Activated CD4-positive, alpha-beta memory T cell treated with anti-CD3 and anti-CD28 coated beads, Interleukin-2, amount 10 ng/mL, durations not matched to agents 7 days and 5 days (primary cell): ENCODE measurements at places on chromosomes 3 and 15. TPM values are rescaled to one million over a fixed set of nuclear protein-coding genes. Genes with fewer than 3 reads are reported as not detected.

GRCh38 chr15:70494852-70495571, 268.3 kb downstream of the UACA start:
- peaks cover 8% of the 10 kb centered on the region for H3K36me3 ChIP-seq
- peaks cover 54% of the 10 kb centered on the region for H3K4me1 ChIP-seq
- peaks cover 83% of the 10 kb centered on the region for H3K27me3 ChIP-seq
- H3K4me3 ChIP-seq = no peak overlapping the region

- peaks cover 7% of the 10 kb centered on the region for H3K36me3 ChIP-seq
- peaks cover 43% of the 10 kb centered on the region for H3K4me1 ChIP-seq
- no peak overlapping the region for H3K27ac ChIP-seq
- DNase-seq = no peak
- peaks cover 6% of the 10 kb centered on the region for H3K27me3 ChIP-seq
- H3K4me3 ChIP-seq = no peak overlapping the region
These were observed 3.8 kb upstream of the CRYBG3 start for GRCh38 chr3:97817965-97818364.

DNA sequence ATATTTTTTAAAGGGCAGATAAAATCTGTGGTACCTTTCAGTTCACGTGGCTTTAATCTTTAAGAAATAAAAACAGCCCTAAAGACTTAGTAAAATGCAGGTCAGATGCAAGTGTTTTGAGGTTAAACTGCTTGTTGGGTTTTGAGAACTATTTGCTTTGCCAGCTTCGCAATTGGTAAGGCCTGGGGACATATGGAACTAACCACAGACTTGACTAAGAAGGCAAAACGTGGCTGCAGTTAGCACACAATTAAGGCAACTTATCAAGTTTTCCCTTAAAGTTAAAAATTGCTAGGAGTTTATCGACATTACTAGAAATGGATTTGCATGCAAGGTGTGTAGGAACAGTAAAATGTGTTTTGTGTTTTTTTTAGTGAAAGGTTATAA, 206.9 kb downstream of the ZNF385D start:
- no peak for DNase-seq
- no peaks in the 10 kb centered on the region for H3K4me1 ChIP-seq
- H3K4me3 ChIP-seq = no peak overlapping the region
- H3K27me3 ChIP-seq = no peaks in the 10 kb centered on the region

GRCh38 chr3:158683230-158683962, 10.9 kb upstream of the LXN start:
- no peak overlapping the region for H3K4me3 ChIP-seq
- no peaks in the 10 kb centered on the region for H3K27me3 ChIP-seq
- no peak for DNase-seq
- H3K27ac ChIP-seq = no peak overlapping the region

The CFAP161 gene
- total RNA-seq = not detected

The STAB1 gene
- not detected for total RNA-seq
